Ascending aorta (tissue), 2 donors: ENCODE measurements at places on chromosomes 11 and 22.
A peak's percentile ranks its signal among the peaks of the same experiment; 100 is the strongest.

DNA sequence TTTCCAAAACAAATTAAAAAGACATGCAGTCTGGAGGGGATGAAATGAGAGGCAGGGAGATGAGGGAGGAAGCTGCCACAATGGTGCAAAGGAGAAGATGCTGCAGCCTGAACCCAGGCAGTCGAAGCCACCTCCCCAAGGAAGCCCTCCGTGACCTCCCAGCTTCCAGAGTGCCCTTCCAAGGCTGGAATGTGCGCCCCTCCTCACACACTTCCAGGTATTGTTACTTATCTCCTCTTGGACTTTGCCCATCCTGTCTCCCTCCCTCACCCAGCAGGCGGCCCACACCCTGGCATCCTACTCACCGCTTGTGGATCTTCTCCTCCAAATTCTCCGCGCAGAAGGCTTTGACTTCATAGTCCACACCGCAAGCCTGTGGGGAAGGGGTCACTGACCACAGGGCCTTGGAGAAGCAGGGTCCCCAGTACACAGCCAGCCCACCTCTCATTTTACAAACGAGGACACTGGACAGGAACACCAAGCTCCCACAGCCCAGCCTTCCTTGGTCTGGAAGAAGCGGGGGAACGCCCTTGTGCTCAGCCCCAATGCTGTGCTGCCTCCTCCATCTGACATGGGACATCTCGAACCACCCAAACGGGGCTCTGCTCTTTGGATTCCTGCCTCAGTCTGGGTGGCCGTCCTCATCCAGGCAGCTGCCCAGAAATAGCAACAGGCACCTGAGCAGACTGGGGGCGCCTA is 40.3 kb downstream of the TPBGL start:
- no peaks in the 10 kb centered on the region for H3K27me3 ChIP-seq
- H3K4me1 ChIP-seq: no peaks in the 10 kb centered on the region
- H3K4me3 ChIP-seq: no peak overlapping the region
- peaks cover 11% of the 10 kb centered on the region for H3K36me3 ChIP-seq
- H3K27ac ChIP-seq: no peak overlapping the region
- peak; percentile 4 for DNase-seq

DNA sequence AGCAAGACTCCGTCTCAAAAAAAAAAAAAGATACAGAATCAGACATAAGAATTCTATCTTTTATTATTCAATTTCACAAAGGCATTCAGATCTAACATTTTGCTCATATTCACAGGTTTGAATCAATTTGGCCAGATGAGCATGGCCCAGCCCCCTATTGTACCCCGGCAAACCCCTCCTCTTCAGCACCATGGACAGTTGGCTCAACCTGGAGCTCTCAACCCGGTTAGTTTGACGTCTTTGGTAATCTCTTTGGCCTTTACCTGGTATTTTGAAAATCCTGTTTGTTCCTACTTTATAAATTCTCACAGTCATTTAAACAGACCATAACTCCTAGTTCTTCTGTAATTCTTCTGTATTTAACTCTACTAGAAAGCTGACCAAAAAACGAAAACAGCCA is 55.3 kb downstream of the EP300 start:
- H3K27ac ChIP-seq: no peak overlapping the region
- H3K4me3 ChIP-seq: no peak overlapping the region
- H3K36me3 ChIP-seq: peaks cover 86% of the 10 kb centered on the region

GRCh38 chr22:39494471-39495120 is 7.5 kb upstream of the MIEF1 start:
- no peak overlapping the region for H3K4me3 ChIP-seq
- peaks cover 2% of the 10 kb centered on the region for H3K4me1 ChIP-seq
- no peaks in the 10 kb centered on the region for H3K27me3 ChIP-seq
- no peak overlapping the region for H3K27ac ChIP-seq
- DNase-seq: no peak

DNA sequence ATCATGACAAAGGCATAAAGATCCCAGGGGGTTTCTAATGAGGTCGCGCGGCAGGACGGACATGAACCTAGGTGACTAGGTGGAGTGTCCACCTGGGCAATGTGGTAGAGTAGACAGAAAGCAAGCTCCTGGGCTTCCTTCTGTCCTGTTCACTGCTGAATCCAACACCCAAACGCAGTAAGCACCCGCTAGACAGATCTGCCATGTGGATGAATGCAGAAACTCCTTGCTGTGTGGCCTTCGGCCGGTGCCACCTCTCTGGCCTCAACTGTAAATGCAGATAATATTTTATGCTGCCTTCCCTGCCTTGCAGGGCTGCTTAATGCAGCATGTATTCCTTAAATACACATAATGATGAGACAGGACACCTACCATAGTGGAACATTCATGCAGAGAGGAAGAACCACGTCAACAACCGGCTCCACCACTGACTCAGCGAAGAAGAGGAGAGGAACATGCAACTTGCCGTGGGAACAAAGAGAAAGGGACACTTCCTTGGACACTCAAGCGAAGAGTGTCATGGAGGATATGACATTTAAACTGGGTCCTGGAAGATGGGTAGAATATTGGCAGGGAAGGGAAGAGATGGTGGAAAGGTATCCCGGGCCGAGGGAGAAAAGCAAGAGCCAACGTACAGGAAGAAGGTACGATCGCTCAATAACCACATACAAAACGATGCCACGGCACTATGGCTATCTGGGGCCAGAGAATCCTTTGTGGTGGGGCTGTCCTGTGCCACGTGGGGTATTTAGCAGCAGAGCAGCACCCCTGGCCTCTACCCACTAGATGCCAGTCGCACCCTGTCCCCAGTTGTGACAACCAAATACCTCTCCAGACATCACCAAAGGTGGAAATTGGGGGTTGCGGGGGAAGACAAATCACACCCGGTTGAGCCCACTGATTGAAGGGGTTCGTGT is 30.8 kb downstream of the MYH9 start:
- H3K36me3 ChIP-seq: no peaks in the 10 kb centered on the region
- no peaks in the 10 kb centered on the region for H3K27me3 ChIP-seq
- peak overlapping the region; percentile 92 for H3K27ac ChIP-seq
- H3K4me1 ChIP-seq: peaks cover 59% of the 10 kb centered on the region
- DNase-seq: no peak

GRCh38 chr11:111069066-111069465 is 176.5 kb upstream of the POU2AF2 start:
- no peak overlapping the region for H3K4me3 ChIP-seq
- DNase-seq: no peak
- no peak overlapping the region for H3K27ac ChIP-seq
- no peaks in the 10 kb centered on the region for H3K36me3 ChIP-seq
- H3K27me3 ChIP-seq: no peaks in the 10 kb centered on the region

DNA sequence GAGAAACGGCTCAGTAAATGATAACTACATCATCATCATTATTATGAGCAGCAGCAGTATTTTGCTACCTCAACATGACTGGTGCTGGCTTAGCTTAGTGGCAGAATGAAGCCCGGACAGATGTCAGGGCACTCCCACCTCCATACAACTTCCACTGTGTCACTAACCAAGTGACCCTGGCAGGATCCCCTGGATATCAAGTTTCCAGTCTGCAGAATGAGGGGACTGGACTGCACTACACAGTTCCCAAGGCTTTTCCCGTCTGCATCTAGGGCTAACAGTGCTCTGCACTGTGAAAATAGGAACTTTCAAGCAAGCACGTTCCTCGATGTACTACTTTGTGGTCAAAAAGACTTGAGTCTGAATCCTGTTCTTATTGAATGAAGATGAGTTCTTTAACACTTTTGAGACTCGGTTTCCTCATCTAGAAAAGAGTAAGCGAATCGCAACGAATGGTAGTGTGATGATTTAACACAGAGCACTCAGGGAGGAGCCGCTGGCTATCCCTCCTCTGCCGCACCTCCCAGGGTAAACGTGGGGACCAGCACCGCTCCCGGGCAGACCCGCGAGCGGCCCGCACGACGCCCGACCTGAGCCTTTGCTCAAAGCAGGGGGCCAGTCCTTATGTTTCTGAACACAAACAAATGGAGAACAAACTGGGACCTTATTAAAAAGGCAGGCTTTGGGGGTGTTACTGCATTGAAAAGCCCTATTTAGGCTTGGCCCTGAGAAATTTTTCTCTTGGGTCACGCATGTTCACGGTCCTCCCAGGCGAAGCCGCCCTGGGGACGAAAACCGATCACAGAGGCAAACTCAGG is 910 bp downstream of the CLTCL1 start:
- no peak for DNase-seq
- peaks cover 5% of the 10 kb centered on the region for H3K4me1 ChIP-seq
- H3K27me3 ChIP-seq: no peaks in the 10 kb centered on the region
- H3K36me3 ChIP-seq: no peaks in the 10 kb centered on the region

DNA sequence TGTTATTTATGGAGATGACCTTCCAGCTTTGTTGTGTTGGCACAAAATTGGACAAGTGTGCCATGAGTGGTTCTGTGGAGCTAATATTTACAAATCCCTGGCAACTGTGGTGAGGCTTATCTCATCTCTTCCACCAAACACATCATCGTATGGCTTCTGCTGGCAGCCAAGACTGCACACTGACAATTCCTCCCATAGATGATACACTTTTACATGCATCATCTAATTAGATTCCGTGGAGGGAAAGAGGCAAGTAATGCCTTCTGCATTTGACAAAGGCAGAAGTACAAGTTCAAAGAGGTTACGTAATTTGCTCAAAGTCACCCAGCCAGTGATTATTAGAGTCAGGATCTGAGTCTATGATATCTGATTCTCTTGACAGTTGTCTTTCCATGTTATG is 62.7 kb upstream of the KIRREL3 start:
- H3K27ac ChIP-seq: no peak overlapping the region
- no peaks in the 10 kb centered on the region for H3K4me1 ChIP-seq
- H3K36me3 ChIP-seq: no peaks in the 10 kb centered on the region
- no peak overlapping the region for H3K4me3 ChIP-seq

DNA sequence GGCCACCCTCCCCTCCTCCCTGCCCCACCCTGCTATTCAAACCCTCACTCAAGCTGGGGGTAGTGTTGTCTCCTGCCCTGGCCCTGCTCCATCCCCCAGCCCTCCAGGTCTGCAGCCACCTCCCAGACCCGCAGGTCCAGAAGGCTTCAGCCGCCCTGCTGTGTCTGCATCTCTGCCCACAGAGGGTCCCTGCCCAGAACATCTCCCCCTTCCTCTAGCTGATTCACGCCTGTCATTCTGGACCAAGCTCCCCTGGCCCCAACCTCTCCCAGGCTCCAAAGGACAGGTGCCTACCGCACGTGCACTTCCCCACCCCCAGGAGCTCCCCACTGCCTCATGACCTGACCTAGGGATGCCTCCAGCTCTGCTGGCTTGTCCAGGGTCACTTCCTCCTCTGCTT is 16.0 kb upstream of the SHISAL1 start:
- no peaks in the 10 kb centered on the region for H3K36me3 ChIP-seq
- no peak overlapping the region for H3K4me3 ChIP-seq
- no peak for DNase-seq
- H3K4me1 ChIP-seq: peaks cover 8% of the 10 kb centered on the region
- H3K27ac ChIP-seq: no peak overlapping the region
- peaks cover 9% of the 10 kb centered on the region for H3K27me3 ChIP-seq

GRCh38 chr11:98561877-98562395 is 458.8 kb upstream of the CNTN5 start:
- no peaks in the 10 kb centered on the region for H3K36me3 ChIP-seq
- no peaks in the 10 kb centered on the region for H3K27me3 ChIP-seq
- DNase-seq: no peak

GRCh38 chr11:46684367-46684766 is 16.1 kb downstream of the ARHGAP1 start:
- peaks cover 15% of the 10 kb centered on the region for H3K4me1 ChIP-seq
- no peaks in the 10 kb centered on the region for H3K27me3 ChIP-seq
- DNase-seq: no peak
- H3K36me3 ChIP-seq: peaks cover 84% of the 10 kb centered on the region
- H3K27ac ChIP-seq: peak overlapping the region; percentile 60

GRCh38 chr11:81267246-81267645 is 1466.4 kb downstream of the FAM181B start:
- no peaks in the 10 kb centered on the region for H3K36me3 ChIP-seq
- no peaks in the 10 kb centered on the region for H3K27me3 ChIP-seq
- no peaks in the 10 kb centered on the region for H3K4me1 ChIP-seq
- DNase-seq: no peak
- H3K4me3 ChIP-seq: no peak overlapping the region

- no peaks in the 10 kb centered on the region for H3K4me1 ChIP-seq
- no peaks in the 10 kb centered on the region for H3K27me3 ChIP-seq
- DNase-seq: peak; percentile 76
- no peak overlapping the region for H3K27ac ChIP-seq
- peak overlapping the region; percentile 62 for H3K4me3 ChIP-seq
Observed at GRCh38 chr11:124920870-124921609, 2.0 kb downstream of the HEPN1 start.

GRCh38 chr11:11697796-11698195 is 76.0 kb upstream of the GALNT18 start:
- no peaks in the 10 kb centered on the region for H3K27me3 ChIP-seq
- no peak for DNase-seq
- no peak overlapping the region for H3K4me3 ChIP-seq
- H3K36me3 ChIP-seq: no peaks in the 10 kb centered on the region

DNA sequence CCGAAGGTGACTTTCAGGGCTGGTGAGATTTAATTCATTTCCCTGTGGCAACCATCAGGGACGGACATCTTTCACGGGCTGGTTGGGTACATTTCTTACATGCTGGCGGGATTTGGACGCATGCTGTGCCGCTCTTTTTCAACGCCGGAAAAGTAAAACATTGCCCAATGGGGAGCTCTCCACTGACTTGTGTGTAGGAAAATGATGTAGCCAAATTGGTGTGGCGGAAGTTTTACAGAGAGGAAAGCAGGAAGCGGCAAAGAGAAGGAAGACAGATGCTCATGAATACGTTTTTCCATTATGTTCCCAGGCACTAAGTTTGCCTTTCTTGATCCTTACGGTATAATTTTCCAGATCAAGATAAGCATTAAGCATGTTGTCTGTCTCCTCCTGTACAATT is 375.8 kb downstream of the NTM start:
- H3K4me1 ChIP-seq: no peaks in the 10 kb centered on the region
- no peak overlapping the region for H3K4me3 ChIP-seq
- H3K27ac ChIP-seq: no peak overlapping the region
- DNase-seq: no peak
- no peaks in the 10 kb centered on the region for H3K36me3 ChIP-seq
- no peaks in the 10 kb centered on the region for H3K27me3 ChIP-seq

DNA sequence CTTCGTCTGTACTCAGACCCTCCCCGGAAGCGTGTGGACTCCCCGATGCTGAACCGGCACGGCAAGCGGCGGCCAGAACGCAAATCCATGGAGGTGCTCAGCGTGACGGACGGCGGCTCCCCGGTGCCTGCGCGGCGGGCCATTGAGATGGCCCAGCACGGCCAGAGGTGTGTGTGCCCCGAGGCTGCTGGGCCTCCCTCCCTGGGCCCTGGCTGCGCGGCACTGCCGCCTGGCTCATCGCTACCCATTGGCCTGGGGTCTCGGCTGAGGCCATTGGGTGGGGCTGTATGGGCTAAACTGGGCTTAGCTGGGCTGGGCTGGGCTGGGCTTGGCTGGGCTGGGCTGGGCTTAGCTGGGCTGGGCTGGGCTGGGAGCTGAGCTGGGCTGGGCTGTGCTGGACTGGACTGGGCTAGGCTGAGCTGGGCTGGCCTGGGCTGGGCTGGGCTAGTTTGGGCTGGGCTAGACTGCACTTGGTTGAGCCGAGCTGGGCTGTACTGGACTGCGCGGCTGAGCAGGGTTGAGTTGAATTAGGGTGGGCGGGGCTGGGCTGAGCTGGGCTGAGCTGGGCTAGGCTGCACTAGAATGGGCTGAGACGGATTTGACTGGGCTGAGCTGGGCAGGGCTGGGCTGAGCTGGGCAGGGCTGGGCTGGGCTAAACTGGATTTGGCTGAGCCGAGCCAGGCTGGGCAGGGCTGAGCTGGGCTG is 40.7 kb downstream of the MOB2 start:
- no peak for DNase-seq
- H3K4me1 ChIP-seq: no peaks in the 10 kb centered on the region
- no peak overlapping the region for H3K27ac ChIP-seq
- no peak overlapping the region for H3K4me3 ChIP-seq
